ENCODE measurements at places on chromosomes 2 and 18.

DNA sequence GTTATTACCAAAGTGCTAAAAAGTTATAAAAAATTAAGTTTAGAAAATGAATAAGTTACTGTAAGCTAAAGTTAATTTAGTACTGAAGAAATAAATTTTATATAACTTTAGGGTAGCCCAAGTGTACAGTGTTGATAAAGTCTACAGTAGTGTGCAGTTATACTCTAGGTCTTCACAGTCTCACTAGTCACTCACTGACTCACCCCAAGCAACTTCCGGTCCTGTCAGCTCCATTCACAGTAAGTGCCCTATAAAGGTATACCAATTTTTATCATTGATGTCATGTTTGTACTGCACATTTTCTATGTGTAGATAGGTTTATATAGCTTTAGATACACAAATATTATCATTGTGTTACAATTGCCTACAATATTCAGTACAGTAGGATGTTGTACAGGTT lies 518.3 kb upstream of the PIK3C3 start:
- no peak for DNase-seq

- no peak for DNase-seq
Measured at GRCh38 chr2:215870986-215871385, 142.4 kb downstream of the MREG start.

DNA sequence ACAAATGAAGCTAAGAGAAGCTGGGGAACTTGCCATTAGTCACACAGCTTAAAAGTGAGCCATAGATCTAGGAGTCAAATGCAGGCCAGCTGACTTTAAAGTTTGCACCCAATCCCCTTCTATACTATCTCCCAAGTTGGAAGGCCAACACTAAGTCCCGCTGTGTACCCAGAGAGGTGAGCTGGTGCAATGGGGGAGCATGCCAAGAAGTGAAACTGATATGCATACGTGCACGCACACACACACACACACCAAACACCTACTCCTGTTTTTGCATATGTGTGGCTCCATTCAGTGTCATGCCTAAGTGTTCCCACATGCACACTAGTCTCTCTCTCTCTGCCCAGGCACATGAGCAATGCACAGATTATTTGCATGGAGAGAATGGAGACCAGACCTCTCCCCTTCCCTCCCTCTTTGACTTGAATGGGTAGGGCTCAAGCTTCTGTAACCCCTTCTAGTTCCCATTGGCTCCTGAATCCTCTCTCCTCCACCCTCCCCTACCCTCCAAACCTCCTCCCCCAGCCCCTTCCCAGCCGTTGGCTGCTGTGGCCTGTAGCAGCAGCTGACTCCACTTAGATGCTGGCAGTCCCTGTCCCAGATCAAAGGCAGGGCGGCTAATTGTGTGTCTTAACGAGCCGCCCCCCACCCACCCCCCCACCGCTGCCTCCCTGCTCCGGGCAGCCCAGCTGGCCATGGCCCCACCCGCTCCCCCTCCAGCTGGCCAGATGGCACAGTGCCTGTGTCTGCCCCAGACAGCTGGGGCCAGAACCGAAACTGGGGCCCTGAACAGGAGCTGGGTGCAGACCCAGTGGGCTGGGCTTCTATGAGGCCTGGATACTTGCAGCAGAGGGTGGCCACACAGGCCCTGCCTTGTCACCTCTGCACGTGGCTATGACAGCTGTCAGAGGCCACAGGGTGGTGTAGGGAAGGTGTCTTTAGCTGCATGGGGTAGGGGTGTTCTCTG lies 5.6 kb downstream of the WNT10A start:
- no peak for DNase-seq

DNA sequence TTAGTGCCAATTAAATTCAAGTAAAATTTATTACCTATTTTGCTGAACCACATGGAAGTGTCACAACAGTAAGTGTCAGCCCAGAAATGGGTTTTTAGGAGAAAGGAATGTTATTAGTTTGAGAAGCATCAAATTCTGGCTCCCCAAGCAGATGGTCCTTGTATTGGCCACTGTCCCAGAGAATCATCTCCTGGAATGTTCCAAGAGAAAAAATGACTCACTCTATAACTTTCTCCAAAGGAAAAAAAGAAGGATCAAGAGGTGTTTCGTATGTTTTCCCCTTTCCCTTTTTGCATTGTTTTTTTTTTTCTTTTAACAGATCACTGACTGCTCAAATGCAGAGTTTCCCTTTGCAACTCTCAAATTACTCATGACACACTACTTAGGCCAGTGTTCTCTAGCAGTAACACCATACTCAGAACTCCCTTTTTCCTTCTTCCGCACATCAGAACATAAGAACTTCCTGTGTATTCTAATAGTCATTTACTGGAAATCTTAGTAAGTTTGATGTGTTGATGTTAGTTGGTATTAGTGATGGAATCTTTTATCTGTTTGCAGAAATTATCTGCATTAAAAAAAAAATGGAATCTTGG lies 390.3 kb downstream of the GPD2 start:
- DNase-seq = peak; percentile 89

DNA sequence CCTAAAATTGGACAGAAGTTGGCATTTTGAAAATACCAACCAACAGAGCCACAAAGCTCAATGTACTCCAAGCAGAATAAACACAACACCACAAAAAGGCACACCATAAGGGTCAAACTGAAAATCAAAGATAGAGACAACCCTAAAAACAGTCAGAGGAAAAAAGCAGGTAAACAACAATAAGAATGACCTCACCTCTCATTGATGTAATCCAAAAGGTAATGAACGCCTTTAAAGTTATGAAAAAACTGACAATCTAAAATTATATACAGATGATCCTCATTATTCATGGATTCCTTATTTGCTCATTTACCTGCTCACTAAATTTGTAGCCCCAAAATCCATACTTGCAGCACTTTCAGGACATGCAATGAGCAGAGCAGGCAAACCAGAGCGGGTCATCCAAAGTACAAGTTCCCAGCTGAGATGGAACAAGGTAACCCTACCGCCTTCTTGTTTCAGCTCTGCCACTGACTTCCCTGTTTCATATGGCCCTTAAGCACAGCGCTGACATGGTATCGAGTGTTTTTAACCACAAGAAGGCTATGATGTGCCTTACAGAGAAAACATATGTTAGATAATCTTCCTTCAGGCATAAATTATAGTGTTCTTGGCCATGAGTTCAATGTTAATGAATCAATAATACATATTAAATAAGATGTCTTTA lies 17.0 kb downstream of the RTN4 start:
- DNase-seq = no peak

DNA sequence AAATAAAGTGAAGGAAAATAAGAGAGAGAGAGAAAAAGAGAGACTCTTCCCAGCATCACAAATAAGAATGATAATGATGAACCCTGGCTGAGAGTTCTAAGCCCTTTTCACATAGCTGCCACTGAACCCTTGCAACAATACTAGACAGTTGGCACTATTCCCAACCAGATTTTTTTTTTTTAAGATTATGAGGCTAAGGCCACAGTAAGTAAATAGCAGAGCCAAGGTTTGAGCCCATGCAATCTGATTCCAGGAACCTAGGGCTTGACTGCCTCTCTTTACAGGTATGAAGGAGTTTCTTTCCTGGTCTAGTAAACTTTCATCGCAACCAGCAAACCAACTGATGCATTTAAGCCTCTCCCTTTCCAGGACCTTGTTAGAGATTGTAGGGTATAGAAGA lies 424.6 kb downstream of the NCKAP5 start:
- no peak for DNase-seq

- no peak for DNase-seq
Measured at GRCh38 chr2:117997872-117998454, 15.9 kb downstream of the CCDC93 start.

DNA sequence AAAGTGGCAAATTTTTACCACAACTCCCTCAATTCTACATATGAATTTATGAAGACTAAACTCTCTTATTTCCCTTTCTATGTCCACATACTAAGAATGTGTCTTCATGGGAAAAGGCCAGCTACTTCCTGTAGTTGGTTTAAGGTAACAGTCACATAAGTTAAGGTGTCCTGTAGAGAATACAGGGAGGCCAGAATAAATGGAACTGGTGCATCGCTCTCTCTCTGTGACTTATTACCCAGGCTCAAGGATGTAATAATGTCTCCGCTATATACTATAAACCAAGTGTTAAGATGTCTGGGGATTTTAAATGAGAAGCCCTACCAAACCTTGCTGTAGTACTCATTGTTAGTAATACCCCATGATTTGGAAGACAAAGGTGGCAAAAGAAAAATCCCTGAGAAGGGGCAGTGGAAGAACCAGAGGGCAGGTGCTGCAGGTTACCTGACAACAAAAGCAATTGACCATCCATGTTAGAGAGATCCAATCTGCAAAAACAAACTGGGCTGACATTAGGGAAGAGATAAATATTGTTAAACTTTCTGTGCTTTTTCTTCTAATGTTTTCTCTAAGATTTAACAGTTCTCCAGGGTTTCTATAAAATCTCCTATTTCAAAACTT lies 372.8 kb downstream of the TMX3 start:
- no peak for DNase-seq

- peak; percentile 33 for DNase-seq
Measured at GRCh38 chr2:174874085-174874484, 109.8 kb upstream of the CHRNA1 start.

- DNase-seq = no peak
Measured at GRCh38 chr2:145324748-145325147, 804.8 kb upstream of the ZEB2 start.

DNA sequence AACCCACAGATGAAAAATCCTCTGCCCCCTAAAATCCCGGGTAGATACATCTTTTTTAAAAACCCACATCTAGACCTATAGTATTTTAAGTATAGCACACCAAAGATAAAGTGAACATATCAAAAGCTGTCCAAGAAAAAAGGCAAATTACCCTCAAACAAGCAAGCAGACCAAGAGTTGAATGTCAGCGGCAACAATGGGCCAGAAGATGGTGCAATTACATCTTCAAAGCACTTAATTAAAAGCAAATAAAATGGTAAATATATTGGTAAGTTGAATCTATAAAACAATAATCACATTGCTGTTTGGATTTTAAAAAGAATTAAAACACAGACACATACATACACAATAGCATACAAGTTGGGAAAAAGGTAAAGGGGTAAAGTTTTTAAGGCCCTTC lies 98.5 kb downstream of the MYOM1 start:
- no peak for DNase-seq

DNA sequence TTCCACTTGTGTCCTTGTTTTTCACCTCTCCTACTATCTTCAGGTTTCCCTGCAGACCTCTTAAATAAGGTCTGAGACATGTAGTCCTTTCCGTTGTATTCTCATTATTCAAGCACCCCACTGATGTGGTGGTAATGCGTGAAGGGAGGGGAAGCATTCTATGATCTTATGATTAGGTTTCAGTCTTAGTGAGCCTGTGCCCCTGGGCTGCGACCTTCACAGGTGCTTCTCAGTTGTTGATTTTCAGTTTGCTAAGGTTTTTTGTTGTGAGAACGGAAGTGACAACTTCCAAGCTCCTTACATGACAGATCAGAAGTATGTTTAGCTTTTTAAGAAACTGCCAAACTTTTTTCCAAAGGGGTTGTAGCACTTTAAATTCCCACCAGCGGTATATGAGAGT lies 41.3 kb downstream of the VPS54 start:
- no peak for DNase-seq

DNA sequence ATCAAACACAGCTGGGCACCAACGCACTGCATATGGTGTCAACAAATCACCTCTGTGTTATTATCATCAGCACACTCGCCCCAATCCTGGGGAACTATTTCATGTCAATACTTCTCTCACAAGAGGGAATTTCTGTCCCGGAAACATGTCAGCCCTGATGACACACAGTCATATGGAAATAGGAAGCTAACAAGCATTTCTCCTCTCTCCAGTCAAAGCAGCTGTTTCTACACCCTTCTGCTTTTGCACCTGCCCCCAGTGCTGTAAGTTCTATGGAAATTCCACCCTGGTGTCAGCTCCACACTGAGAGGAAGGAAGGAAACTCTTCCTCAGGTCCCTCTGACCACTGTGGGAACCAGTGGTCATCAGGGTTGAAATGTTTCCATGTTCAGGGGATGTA lies 447.6 kb upstream of the ID2 start:
- DNase-seq = no peak

DNA sequence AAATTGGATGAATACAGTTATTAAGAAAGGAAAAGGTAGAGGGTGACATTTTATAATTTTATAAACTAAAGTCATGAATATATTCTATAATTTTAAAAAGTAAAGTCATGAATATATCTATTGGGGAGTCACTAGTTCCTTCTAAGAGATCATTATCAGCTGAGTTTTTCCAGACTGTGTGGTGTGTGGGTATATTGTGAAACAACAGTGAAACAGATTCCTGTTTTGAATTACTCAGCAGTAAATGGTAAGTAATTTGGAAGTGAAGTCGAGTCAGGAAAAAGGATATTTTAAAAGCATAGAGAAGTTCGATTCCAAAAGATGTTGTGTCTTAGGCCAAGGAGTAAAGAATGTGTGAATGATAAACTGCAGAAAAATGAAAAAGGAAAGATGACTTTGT lies 1018.2 kb upstream of the NXPH2 start:
- peak; percentile 1 for DNase-seq

DNA sequence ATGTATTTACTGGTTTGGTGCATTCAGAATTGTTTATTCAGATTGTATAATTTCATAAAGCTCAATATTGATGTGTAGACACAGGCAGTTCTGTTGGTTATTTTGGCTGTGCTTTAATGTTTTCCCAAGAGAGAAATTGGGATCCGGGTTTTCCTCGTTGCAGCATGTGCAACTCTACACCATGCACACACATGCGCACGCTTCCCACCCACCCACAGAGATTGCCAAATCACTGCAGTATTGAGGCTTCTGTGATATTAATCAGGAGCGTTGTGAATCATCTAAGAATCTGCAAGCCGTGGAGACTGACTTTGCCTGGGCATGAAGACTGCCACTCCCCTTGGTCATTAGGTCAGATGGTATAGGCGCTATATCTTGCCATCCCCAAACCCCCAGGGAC lies 571.5 kb downstream of the SLC4A3 start:
- DNase-seq = peak; percentile 91

DNA sequence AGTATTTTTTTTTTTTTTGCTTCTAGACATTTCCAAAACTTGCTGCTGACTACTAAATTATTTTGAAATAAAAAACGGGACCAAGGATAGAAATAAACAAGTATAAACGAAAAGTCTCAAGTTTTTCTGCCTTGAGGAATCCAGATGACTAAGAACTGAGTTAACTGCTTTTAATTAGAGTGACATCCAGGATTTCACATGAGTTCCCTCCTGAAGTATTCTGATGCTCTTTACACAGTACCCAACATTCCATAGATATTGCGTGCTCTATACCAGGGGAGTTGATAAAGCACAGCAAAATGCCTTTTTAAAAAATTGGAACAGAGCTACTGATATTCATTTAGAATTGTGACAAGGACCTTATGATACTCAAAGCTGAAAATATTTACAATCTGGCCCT lies 618.0 kb downstream of the CCDC85A start:
- DNase-seq = peak; percentile 65

DNA sequence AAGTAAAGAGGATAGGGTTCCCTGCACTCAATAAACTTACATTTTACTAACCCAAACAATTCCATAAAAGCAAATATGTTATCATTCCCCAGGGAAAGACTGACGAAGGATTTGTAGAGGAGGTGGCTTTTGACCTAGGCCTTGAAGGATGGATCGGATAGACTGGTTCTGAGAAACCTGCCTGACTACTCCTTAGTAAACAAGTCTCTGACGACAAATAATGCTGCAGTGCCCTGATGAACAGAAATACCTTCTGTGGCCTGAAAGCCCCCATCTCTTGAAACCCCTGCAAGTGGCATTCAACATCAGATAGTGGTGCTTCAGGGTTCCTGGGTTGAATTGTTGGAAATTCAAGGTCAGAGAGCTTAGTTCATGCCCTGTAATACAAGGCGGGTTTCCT lies 19.2 kb downstream of the PRKCE start:
- DNase-seq = no peak

- no peak for DNase-seq
Measured at GRCh38 chr2:45965871-45966498, 314.5 kb downstream of the PRKCE start.
